Hematopoietic multipotent progenitor cell treated with erythropoietin and hydrocortisone succinate and interleukin-3 and kit ligand, for 8 days (in vitro differentiated cells): ENCODE measurements at places on chromosomes 2 and 18.

- DNase-seq = no peak
Measured at GRCh38 chr2:180246268-180246667, 239.2 kb upstream of the CWC22 start.

DNA sequence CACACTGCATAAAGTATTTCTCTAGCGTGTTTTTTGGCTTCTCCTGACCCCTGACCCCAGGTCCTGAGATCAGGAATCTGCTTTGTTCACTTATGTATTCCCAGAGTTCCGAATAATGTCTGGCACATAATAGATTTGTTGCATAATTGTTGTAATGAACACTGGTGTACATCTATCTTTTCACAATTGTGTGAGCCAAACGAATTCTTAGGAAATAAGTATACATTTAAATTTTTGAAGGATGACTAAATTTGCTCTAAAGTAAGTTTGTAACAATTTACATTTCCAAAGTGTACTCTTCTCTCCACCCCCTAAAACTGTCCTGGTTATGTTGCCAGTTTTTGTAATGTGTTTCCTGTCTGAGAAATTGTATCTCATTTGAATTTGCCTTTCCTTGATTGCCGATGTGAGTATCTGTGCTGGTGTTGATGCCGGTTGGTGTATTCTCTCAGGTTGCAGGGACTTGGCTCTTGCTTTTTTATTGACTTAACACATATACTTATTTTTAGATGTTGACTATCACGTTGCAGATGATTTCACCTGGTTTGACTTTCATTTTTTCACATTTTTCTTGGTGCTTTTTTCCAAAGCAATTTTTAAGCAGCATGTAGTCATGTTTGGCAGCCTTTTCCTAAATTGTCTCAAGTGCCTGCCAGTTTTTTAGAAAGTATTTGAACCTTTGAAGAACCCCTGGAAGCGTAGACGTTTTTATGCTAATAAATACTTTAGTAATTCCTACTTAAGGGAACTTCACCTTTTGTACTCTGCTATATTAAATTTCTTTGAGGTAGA, 16.1 kb upstream of the FARP2 start:
- no peak for DNase-seq

- no peak for DNase-seq
Measured at GRCh38 chr2:18219676-18220075, 340.8 kb downstream of the RDH14 start.

DNA sequence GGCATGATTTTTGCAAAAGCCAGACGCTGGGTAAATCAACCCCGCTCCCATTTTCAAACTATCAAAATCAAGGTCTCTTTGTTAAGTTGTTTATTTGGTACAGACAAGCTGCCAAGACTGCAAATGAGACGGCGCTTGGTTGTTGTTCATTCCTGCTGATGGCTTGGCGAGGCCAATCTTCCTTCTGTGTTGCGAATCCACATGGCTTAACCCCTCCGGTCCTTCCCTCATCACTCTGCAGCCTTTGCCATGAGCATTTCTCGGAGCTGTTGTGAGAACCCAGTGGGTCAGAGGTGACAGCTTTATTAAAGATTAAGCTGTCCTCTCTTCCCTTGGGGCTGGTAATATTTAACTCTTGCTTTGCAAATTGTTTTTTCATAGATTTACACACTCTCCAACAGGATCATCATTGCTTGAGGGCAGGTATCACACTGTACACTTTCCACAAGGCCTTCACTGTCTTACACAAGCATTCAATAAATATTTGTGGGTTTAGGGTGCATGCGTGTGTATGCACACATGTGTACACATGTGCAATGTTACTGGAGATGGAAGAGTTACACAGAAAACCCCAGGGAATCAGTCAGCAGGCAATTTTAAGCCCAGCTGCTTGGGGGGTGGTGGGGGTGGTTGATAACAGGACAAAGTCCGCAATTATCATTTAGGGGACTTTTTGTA, 27.8 kb upstream of the KCNF1 start:
- DNase-seq = no peak

- DNase-seq = no peak
Measured at GRCh38 chr2:23286758-23287704, 97.9 kb upstream of the KLHL29 start.

GRCh38 chr2:229714080-229714735, at the start of gene DNER:
Gene DNER, minus strand, starts transcription at chr2:229714555. Its CDS starts 132 bp downstream, at chr2:229714423.
- DNase-seq = no peak

GRCh38 chr2:232571026-232571474, 20.6 kb downstream of the EIF4E2 start:
- no peak for DNase-seq

GRCh38 chr2:44679584-44679983, 261.9 kb upstream of the SIX3 start:
- DNase-seq = no peak

DNA sequence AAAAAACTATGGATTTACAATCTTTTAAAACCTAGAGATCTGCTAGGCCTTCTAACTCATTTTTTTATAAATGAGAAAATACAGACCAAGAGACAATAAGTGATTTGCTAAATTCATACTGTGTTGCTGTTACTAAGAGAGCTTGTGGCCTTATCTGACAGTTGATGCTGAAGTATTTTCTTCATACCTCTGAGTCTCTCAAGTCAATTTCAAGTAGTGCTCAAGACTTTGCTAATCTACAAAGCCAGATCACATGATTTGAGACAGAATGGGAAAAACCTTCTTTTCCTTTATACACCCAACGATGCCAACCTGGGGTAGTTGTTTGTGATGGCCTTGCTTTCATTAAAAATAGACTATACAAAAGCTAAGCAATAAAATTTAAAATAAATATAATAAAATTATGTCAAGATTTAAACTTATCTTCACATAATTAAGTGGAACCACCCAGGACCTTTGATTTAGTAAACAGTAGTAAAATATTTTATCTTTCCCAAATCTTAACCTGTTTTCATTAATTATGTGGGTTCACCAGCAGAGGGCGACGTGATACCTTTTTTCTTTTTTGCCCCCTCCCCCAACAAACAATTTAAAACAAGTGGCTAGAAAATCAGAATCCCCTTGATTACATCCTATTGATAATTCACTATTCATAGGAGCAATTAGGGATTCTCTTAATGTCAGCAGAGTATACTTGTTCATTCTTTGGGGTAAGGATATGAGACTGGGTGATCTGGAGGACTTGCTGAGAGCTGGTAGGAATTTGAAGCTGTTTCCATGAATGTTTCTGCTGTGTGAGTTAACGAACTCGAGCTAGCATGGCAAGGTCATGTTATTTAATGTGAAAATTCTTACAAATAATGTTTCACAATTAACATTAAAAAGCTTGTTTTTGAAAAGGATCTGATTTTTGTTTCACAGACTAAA, 49.6 kb upstream of the SLC5A7 start:
- peak; percentile 33 for DNase-seq

DNA sequence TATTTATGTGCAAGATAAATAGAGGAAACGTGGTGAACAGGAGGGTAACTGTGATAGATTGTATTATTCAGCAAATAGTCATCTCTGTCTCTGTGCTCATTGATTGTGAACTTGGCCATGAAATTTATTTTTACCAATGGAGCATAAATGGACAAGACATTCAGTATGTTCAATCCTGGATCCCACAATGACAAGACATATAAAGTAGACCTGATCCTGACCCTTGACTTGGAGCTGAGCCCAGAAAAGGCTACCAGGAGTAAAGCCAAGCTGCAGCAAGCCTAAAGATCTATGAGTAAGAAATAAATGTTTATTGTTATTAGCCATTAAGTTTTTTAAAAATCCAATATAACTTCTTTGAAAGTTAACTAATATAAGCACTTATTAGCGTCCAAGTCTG, 531.2 kb downstream of the PIK3C3 start:
- no peak for DNase-seq

DNA sequence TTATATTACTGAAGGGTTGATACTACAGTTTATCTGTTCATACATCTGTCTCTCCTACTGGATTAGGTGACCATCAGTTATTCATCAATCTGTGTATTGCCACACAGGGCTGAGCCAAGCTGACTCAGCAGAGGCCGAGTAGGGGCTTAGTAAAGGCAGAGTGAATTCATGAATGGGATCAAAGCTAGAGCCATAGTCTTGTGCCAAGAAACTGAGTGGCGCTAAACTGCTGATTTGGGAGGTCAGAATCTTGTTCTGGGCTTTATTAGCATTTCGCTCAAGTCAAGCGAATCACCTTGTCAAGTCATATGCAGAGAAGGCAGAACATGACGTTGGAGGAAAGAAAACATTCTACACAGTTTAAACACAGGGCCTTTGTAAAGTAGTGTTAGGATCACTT, 34.1 kb downstream of the SOCS6 start:
- DNase-seq = no peak
